ENCODE measurements at places on chromosomes 6 and 20. TPM values are rescaled to one million over a fixed set of nuclear protein-coding genes. Genes with fewer than 3 reads are reported as not detected.

DNA sequence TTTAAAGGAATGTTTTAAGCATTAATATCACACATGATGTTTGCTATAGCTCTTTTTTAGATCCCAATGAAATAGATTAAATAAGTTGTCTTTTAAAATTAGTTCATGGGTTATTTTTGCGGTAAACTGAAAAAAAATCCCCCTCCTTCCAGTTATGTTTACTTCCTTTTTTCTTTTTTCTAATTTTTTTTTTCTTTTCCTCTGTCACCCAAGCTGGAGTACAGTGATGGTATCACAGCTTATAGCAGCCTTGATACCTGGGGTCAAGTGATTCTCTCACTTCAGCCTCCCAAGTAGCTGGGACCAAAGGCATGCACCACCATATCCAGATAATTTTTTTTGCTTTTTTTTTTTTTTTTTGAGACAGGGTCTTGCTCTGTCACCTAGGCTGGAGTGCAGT lies 17.8 kb upstream of the SCAF8 start:
- no peak for DNase-seq

Gene RCAN2
- polyA plus RNA-seq: 0.07 TPM

DNA sequence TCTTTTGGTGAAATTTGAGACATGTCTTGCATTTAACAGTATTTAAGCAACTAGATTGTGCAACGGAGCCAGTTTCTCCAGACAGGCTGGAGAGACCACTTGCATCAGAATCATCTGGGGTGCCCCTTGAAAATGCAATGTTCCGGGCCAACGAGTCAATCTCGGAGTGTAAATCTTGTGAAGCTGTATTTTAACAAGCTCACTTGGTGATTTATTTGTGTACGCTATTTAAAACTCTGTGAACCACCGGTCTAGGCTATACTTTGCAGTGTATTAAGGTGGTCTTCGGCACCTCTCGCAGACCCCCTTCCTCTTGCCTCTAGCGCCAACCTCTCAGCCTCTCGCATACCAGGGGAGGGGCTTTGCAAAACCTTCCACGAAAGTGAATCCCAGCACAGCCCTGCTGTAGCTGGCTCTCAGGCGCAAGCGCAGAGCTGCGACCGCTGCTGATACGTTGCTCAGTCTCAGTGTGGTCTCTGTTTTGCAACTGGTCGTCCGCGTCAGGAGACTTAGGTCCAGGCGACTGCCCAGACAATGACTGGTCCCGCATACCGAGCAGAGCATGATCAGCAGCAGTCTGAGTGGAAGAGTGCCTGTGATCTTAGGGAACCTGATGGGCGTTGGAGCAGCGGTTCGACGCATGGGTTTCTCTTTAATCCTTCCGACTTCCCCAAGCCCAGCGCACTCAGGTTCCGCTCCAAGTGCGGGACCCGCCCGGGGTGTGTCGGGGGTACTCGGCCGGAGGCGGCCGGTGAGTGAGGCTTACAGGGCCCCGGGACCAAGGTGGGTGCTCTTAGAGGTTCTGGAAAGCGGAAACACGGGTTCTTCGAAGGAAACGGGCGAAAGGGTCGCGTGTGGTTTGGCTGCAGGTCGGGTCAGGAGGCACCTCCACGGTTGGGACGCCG lies at the start of gene ZNF391:
TSS of gene ZNF391 (plus strand) at position 467 of the 905 bp plus-strand sequence. CDS start 11,612 bp downstream, outside the sequence.
- DNase-seq: peak; percentile 85

Gene TLDC2
- polyA plus RNA-seq: not detected

DNA sequence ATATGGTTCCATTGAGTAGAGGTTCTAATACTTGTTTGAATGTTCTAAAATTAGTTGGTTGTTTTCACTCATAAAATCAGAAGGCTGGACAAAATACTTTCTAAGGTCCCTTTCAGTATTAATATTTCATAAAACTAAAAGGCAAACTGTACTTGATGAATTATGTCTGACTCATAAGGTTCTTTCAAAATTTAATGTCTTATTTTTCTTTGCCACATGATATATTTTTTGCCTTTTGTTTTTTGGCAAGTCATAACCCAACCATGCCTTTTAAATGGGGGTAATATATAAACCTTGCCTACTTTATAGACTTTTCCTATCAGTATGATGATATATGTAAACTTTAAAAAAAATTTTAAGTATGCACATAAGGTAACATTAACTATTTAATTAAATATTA lies 244.7 kb downstream of the PTPRK start:
- peak; percentile 19 for DNase-seq

Gene SLA2
- polyA plus RNA-seq: not detected

GRCh38 chr20:25065072-25065624 lies 7.2 kb upstream of the ACSS1 start:
- DNase-seq: no peak

- DNase-seq: no peak
Measured at GRCh38 chr20:20498076-20498861, 130.4 kb downstream of the INSM1 start.

DNA sequence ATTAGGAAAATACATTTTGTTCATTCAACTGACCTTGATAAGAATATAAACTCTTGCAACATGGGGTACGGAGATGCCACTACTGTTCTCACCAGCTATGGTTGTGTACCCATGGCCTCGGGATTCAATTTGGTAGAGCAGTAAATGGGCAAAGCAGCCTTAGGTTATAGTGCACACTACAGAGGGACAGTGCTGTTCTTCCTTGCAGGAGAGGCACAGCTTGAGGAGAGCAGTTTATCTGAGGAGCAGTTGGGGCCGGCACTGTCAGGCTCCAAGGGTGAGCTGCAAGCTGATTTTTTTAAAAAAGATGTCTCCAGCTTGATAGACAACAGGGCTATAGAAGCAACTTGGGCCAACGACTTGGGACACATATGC lies 82.4 kb downstream of the SLC35B3 start:
- DNase-seq: no peak

DNA sequence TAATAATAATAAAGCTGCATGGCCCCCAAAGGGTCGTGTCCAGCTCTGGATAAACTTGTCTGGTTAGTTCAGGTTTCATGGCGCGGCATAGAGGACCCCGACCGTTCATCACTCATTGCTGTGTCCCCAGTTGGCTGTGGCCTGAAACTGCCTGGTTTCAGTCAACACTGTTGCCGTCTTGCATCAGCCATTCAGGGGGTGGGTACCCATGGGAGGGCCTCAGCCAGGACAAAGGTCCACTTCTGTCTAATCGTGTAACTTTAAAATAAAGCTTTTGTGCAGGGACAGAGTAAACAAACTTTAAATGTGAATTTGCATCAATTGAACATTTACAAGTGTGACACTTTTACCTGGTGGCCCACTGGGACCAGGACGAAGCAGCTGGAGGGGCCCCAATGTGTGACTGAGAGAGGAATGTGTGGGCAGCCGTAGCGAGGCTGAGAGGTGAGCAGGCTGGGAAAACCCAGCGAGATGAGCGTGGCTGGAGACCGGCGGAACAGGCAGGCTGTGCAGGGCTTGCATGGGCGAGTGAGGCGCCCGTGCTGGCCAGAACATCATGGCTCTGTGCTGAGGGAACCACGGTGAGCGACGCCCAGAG lies 22.3 kb upstream of the UNC93A start:
- DNase-seq: no peak

GRCh38 chr20:49979030-49979832 lies 3.5 kb upstream of the SNAI1 start:
- DNase-seq: peak; percentile 48

- DNase-seq: peak; percentile 50
Measured at GRCh38 chr20:47973519-47974233, 188.4 kb upstream of the SULF2 start.

DNA sequence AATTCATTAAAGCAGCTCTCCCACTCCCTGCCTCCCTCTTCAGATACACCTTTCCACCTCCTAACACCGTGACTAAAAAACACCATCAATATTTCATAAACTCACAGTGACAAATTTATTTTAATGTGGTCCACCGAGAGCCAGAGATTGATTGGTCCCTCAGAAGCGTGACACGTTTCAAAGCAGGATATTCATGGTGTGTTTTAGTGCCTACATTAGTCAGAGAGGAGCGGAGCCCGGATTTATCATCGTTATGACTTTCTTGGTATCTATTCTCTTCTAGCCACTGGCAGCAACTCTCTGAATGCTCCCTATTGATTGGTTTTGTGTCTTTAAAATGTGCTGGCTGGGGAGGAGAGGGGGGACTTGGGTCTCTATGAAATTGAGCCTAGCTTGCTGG lies 265.3 kb downstream of the DHX35 start:
- DNase-seq: no peak

Gene RTF2
- polyA plus RNA-seq: 68.8 TPM

Gene ZNF334
- polyA plus RNA-seq: 0.08 TPM

DNA sequence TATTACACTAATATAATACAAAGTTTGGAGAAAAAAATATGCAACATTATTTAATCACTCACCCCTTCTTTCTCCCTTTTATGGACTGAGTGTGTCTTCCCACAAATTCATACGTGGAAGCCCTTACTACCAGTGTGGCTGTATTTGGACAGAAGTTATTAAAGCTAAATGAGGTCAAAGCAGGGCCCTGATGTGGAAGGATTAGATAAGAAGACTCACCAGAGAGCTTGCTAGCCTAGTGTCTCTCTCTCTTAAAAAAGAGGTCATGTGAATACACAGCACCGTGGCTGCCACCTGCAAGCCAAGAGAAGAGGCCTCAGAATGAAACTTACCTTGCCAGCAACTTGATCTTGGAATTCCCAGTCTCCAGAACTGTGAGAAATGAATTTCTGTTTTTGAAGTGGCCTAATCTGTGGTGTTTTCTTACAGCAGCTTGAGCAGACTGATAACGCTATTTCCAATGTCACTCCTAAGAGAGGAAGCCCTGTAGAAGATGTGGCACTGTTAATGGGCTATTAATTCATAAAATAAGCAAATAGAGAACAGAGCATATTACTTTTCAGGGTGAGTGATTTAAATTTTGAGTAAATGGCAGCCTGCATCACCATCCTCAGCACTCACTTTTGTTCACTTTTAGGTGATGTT lies 233.4 kb downstream of the TBC1D7 start:
- no peak for DNase-seq

DNA sequence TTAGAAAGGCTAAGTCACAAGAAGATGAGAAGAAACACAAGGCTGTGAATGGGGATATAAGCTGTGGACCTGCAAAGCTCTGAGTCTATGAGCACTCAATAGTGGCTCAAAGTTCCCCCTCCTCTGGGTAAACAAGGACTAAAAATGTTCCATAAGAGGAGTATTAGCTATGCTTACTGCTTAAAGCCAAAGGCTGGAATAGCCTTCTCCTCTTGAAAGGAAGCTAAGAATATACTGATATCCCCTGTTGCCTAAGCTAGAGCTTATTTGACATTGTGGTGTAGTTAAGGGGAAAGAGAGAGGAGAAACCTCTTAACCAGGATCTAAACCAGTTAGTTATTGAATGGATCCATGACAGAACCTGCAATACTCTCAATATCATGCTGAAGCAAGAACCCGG lies 45.8 kb downstream of the NOL7 start:
- DNase-seq: no peak

Gene OPRM1
- not detected for polyA plus RNA-seq

Gene AVP
- polyA plus RNA-seq: not detected

GRCh38 chr20:23663180-23663579 lies 25.4 kb upstream of the CST3 start:
- no peak for DNase-seq

DNA sequence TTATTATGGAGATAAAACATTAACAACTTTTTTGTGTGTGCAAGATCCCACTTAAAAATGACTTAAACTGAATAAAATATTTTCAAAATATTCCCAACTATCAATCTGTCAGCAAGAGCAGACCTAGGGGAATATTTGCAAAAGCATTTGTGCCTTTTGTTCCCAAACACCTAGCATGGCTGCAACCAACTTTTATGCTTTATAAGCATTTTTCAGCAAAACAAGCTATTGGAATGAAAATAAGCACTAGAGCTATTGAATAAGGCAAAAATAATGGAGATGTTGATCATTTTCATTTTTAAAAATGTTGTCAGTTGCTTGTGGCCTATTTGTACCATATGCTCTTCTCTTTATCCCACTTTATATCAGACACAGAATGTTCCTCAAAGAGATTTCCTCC lies 28.2 kb upstream of the CEP162 start:
- no peak for DNase-seq

DNA sequence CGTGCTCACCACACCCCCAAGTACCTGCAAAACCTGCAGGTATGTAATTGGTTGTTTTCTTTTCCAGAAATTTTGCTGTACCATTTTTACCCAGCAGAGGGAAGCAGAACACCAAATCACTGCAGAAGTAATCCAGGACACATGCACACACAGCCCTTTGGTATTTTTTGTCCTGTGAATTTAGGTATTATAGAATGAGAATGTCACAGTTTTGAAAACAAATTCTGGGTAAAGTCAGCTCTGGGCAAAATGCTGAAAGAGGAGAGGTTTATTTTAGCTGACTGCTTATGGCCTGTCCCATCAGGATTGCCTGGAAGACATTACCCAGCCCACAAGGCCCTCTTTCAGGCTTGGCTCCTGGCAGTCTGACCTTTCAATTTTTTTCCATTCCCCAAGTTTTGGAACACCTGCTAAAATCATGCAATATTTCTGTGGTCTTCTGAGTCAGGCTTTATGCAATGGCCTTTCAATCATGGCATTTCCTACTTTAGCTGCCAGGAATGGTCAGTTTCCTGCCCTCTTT lies 3.5 kb upstream of the EFHC1 start:
- DNase-seq: peak; percentile 79

GRCh38 chr20:5596401-5597193 lies 153.6 kb upstream of the SHLD1 start:
- no peak for DNase-seq

DNA sequence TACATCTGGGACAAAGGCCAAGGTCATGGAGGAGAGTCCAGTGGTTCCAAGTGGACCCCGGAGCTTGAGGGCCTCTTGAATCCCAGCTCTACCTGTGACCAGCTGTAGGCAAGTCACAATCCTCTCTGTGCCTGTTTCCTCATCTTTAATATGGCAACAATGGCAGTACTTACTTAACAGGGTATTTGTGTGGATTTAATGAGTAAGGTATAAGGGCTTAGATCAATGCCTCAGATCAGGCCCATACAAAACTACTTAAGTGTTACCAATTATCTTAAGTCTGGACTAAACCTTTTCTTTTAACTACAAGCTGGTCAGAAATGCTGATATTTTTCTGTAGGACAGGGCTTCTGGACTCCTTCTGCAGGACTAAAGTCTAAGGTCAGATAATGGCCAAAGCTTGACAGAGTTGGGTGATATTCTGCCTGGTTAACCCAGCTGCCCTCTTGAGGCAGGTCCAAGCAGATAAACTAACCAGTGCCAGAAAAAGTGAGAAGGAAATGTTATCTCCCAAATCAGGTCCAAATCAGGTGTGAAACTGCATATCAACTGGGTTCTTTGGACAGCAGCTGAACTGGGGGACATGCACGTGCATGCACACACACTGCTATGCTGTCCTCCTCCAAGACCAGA lies 2.2 kb downstream of the SULF2 start:
- DNase-seq: no peak

- DNase-seq: no peak
Measured at GRCh38 chr20:16404171-16404570, 169.1 kb downstream of the KIF16B start.

All from endothelial cell of umbilical vein (primary cell).